HFFc6 (cell line): ENCODE measurements at places on chromosomes 12 and 14. TPM values are rescaled to one million over a fixed set of nuclear protein-coding genes. Genes with fewer than 3 reads are reported as not detected.

DNA sequence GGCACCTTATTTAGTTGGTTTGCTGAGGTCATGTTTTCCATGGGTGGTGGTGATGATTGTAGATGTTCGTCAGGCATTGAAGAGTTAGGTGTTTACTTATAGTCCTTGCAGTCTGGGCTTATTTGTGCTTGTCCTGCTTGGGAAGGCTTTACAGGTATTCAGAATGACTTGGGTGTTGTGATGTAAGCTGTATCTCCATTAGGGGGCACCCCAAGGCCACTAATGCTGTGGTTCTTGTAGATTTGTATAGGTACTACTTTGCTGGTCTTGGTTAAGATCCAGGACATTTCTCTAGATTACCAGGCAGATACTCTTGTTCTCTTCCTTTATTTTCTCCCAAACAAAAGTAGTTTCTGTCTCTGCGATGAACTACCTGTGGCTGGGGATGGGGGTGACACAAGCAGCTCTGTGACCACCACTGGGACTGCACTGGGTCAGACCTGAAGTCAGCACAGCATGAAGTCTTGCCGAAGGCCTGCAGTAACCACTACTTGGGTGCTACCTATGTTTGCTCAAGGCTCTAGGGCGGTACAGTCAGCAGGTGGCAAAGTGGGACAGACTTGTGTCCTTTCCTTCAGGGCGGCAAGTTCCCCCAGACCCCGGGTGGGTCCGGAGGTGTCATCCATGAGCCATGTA is 35.8 kb upstream of the FBXO33 start:
- peak; percentile 35 for DNase-seq

The NAV3 gene
- 86.7 and 134 TPM in 2 replicates for total RNA-seq

The CCDC196 gene
- not detected in 3 replicates for total RNA-seq

GRCh38 chr14:38243696-38244240 is 12.1 kb downstream of the CLEC14A start:
- DNase-seq: no peak

- DNase-seq: peak; percentile 80
Observed at GRCh38 chr14:103594265-103594664, 31.5 kb downstream of the COA8 start.
